ENCODE measurements at places on chromosomes 12 and 14.

GRCh38 chr14:65453807-65454480, 41.4 kb downstream of the FUT8 start:
- DNase-seq, result no peak

DNA sequence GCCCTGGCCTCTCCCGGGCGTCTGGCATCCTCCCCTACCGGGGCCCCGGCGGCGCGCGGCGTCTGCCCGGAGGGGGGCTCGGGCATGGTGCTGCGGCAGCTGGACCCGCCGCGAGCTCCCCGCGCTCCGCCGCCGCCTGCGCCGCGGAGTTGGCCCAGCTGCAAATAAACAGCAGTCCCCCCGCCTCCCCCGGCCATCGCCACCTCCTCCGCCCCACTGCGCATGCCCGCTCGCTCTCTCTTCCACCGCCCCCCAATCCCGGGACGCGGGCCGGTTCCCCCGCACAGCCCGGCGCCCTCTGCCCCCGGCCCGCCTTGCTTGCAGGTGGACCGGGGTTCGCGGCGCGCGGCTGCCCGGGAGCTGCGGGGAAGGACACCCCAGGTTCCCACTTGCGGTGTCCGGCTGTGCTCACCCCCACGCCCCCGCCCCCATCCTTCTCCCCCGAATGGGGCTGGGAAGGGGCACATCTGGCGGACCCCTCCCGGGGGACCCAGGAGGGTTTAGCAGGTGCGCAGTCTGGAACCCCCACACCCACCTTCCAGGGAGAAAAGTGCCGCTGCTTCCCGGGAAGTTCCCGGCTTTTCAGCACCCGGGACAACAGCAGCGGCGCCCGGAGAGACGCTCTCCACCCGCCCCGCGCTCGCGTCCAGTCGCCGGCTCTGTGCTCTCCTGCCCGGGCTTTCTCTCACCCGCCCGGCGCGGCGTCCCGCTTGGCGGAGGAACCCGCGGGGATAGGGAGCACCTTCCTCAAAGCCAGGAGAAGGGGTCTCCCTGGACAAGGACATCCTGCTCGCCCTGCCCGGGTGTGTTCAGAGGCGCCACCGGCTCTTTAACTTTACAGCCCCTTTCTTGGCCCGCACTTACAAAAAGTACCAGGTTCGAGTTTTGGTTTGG, at the start of gene TMTC1:
Gene TMTC1, minus strand, starts transcription at position 170 of the 894 bp plus-strand sequence. CDS start 191 bp downstream, outside the sequence.
- no peak for DNase-seq

- no peak for DNase-seq
Measured at GRCh38 chr12:124753228-124753591, 110.5 kb downstream of the SCARB1 start.

DNA sequence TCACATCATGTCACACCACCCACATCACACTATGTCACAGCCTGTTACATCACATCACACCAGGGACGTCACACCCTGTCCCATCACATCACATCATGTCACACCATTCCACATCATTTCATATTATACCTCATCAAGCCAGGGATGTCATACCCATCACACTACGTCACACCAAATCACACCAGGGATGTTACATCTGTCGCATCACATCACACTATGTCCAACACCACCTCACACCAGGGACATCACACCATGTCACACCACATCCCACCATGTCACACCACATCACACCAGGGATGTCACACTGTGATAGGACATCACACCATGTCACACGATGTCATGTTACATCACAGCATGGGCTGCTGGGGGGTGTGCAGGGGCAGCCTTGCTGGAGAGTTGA, 110.6 kb downstream of the TMEM121 start:
- no peak for DNase-seq

- no peak for DNase-seq
Measured at GRCh38 chr14:23047751-23048693, 6.0 kb downstream of the PSMB11 start.
